T-helper 17 cell (primary cell): ENCODE measurements at places on chromosomes 4 and X.

DNA sequence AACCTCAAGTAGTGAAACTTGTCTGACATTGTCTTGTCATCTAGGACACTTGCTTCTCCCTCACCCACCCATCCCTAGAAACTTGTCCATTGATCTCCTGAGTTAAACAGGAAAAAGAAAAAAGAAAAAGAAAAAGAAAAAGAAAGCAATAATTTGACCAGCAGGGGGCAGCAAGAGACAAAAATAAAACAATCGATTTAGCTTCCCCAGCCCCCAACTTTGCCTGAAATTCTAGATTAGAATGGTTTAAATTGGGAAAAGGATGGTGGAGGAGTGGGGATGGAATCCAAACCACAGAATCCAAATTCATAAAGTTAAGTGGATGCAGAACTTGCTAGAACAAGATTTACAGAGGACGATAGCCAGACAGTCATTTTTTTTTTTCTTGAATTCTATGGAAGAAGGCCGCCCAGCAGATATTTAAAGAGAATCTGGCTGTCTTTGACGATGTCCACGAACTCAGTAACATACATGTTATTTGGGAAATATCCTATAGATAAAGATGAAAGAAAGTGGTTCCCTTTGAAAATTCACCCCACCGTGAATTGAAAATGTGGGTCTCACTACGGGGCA, 282.9 kb downstream of the USP46 start:
- DNase-seq, result no peak

- DNase-seq, result no peak
Measured at GRCh38 chrX:17563076-17563475, 174.2 kb upstream of the SCML1 start.

GRCh38 chr4:44916411-44916810, 190.1 kb upstream of the GNPDA2 start:
- no peak for DNase-seq

DNA sequence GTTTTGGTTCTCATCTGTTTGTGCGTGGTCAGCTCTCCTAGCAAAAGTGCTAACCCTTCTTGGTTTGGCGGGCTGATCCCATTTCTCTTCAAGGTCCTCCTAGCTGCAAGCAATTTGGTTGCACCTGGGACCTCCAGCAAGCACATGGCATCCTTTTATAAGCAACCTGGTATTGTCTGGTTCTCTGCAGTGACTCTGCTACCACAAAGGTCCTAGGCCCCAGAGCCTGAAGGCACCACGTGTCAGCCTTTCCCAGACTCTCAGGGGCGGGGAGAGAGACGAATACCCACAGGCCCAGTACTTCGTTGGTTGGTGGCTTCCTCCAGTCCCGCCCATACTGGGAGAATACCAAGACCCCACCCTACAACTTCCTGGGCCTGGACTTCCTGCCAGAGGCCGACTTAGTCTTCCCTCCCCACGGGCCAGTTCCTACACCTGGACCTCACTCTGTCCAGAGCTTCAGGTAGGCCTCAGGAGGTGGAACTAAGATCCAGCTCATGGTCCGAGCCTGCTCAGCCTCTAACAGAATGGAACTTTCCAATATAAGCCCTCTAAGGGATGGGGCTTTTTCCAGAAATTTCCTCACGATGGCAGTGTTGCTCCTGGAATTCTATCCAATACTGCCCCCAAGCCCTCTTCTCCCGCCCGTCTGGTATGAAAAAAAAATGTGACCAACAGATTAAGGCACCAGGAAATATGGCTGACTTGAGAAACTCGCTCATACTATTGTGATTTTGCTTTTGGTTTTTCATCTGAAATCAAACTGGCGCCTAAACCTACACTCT, 192.5 kb upstream of the STK26 start:
- no peak for DNase-seq
